HAP-1 (cell line): ENCODE measurements at places on chromosomes 11 and 22.

DNA sequence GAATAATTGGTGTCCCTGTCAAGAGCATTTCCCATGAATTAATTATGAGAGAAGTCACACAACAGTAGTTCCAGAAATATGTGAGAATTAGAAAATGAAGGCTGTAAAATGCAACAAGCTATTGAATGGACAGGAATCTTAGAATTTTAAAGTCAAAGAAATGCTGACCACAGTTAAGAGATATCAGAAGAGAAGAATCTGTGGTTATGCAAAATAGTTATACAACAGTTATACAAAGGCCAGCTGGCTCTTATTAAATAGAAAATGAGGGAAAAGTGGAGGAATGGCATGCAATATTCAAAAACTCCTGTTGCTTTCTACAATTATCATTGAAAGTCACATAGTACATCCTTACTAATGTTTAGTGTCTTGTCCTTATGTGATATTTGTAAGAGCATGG, 27.4 kb downstream of the CASP12 start:
- DNase-seq = no peak

- DNase-seq = no peak
Observed at GRCh38 chr11:63375434-63375833, 5.8 kb downstream of the SLC22A9 start.

DNA sequence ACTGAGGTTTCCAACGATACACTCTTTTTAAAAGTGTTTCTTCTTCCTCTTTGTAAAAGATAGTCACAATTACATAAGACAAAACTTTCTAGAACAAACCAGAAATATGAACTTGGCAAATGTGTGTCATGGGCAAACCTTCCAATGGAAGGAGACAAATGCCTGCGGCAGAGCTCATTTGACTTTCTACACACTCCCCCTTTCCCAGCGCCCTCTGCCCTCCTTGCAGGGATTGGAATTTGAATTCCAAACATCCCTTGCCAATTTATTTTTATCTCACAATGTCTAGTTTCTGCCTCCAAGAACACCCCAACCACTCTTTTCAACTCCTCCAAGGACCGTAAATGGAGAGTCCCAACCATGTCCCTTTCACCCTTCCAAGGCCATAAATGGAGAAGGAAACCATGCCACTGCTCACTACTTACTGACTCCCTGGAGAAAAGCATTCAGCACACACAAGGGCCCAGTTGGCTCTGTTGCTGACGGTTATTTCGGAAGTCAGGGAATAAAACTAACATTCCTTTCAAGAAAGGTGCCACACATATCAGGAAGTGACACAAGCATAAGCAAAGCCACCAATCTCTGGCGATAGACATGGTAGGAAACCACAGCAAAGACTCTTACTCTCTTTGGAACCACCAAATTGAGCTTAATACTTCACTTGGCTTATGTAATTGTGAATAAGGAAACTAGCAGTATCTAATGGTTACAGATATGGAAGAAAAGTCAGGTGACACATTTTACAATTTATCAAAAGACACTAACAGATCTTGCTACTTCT, 15.0 kb upstream of the ESAM start:
- no peak for DNase-seq

DNA sequence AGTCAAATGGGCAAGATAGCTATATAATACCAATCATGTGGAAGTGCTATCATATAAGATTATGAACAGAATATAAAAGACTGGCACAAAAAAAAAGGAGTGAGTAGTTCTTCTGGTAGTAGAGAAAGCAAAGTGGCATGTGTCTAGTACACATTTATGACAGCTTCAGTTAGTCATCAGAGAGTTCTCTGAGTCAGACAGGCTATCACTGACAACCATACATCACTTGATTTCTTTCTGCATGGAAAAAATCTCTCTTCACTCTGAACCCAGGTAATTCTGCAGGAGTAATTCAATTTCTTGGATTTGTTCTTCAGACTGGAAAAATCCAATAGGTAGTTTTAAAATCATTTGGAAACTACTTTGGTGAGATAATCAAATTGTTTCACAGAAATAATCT, 286.8 kb upstream of the ANO3 start:
- DNase-seq = no peak

DNA sequence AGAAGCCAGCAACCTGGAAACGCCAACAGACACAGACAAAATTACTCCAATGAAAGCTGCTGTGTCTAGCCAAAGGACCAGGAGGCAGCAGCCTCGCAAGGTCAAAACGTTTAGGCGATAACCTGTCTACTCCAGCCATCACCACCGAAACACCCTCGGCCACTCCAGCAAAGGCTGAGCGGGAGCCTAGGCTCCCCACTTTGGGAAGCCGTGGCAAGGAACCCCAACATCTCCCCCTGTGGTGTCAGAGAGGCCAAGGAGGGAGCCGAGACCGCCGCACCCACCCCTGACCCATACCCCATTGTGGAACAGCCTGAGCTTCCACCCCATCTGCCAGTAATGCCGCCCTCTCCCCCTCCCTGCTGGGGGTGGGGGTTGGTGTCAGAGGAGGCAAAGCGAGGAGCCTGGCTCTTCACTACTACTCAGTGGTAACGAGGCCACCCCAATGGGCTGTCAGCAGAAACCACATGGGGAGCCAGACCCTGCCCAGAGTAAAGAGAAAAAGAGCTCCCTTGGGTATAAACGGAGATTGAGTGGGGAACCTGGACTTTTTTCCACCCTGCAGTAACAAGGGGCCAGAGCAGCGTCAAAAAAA, 33.9 kb upstream of the SEPTIN5 start:
- DNase-seq = no peak

DNA sequence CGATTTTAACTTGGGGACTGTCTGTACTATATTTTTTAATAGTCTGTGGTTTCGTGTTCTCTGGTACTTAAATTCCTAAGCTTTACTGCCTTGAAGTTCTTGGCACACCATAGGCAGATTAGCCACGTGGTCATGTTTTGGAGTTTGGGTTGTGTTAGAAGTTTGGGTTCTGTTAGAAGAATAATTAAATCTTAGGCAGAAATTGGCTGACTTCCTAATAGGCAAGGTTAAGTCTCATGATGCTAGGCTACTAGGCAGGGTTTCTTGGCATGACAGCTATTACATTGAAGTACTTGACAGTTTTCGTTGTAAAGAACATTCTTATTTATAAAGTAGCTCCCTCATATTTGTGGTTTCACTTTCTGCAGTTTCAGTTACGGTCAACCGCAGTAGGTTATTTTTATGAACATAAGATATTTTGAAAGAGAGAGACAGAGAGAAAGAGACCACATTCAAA, 30.0 kb upstream of the MMP7 start:
- no peak for DNase-seq

GRCh38 chr22:38131399-38131798, 20.9 kb upstream of the BAIAP2L2 start:
- no peak for DNase-seq

DNA sequence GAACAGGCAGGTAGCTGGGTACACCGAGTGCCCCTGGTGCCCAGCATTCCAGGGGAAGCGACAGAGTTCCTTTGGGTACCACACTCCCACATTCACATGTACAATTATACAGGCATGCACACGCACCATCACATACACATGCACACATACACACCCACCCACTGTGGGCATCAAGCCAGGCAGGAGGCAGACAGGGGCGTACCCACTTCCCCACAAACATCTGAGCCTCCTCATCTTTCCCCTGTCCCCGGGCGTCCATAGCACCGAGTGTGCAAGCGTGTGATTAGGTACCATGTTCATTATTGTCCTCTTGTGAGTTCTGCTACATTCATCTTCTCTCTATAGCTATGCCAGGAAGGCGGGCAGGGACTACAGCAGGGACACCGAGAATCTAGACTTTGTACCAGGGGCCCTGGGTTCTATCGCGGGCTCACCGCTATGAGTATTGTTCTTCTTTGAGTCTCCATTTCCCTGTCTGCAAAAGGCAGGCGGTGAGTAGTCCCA, 2.1 kb upstream of the CARD10 start:
- DNase-seq = no peak

- DNase-seq = no peak
Observed at GRCh38 chr11:12198251-12199222, 88.1 kb downstream of the MICAL2 start.

DNA sequence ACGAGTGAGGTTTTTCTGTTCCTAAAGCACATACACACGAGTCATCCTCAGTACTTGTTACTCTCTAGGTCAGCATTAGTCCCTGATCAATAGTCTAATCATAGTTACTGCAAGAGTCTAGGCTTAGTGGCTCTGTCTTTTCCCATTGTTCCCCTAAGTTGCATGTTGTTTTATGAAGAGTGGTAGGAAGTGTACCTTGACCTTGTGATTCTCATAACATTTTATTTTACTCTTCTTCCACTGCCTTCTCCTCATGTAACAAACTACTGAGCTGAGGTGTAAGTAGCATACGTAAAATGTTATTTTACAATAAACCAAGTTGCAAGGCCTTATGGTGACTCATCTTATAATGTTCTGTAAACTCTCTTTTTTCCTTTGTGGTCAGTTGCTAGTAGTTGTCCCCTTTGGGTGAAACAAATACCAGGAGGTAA, 15.0 kb downstream of the METTL15 start:
- no peak for DNase-seq

DNA sequence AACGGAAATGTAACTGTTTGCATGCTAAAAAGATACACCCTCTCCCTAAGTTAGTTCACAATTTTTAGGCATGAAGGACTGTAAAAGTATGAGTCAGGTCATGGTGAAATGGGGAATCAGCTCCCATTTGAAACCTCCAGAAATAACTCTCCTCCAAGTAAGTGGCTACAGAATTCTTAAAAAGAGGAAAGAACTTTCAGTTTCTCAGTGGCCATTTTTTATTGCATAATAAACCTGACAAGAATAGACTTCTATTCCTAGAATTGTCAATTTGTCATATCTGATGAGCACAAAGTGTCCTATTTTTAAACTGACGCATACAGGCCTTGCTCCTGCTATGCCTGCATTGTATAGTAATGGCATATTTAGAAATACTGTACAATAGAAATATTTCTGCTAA, 612.2 kb downstream of the CNTN5 start:
- no peak for DNase-seq

GRCh38 chr11:34865261-34865660, 50.9 kb downstream of the APIP start:
- DNase-seq = no peak

DNA sequence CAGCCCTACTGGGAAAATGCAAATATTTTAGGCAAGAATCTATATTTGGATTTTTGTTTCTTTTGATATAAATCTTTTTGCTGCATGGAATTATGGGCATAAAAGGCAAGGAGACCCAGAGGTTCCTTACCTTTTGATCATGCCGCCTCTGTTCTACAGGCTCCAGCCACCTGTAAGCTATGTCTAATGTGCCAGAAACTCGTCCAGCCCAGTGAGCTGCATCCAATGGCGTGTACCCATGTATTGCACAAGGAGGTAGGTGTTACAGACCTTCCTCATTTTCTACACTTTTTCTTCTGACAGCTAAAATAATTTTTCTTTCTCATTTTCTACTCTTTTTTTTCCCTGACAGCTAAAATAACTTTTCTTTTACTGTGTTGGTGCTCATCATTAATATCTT, 8.2 kb upstream of the BACE1-AS start:
- DNase-seq = no peak

DNA sequence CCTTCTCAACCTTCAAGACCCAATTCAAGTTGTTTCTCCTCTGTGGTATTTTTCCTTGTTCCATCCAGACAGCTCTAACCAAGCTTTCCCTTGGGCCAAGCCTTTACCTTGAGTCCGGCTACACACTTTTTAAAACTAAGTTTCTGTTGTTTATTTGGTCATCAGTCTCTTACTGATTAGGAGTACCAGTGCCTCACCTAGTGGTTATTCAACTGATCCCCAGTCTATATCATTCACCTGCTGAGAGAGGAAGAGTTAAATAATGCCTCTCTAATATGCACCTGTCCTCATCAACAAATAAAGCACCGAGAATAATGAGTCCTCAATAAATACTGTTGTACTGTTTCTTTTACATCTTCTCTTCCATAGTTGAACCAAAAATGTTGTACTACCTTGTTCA, 160.8 kb downstream of the MSANTD4 start:
- no peak for DNase-seq

GRCh38 chr11:130726234-130727037, 189.8 kb downstream of the SNX19 start:
- no peak for DNase-seq

DNA sequence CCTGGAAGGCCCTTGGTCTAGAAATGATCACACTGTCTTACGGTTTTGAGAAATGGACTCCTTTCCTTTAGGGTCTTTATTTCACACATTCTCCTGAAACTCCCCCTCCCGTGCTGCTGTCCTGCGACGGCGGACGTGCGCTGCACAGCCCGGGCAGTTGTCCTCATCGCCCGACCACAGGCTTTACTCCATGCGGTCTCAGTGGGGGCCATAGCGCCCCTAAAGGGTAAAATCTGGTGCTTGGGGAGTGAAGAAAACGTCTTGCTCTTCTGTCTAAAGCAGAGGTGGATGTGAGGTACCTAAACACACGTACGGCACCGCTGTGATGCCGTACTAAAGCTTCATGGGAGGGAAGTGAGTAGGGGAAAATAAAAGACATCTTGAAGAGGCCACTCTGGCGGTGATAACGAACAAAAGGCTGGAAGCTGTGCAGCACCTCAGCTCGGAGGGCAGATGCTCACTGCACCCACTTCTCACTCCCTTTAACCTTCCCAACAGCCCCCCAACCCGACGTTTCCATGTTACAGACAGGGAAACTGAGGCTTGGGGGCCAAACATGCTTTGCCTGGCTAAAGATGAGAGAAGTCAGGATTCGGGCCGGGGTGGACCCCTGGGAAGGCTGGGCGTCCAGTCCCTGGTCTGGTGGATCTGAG, 22.6 kb downstream of the MPPED1 start:
- DNase-seq = no peak

GRCh38 chr11:122697636-122698167, 42.2 kb downstream of the UBASH3B start:
- no peak for DNase-seq

DNA sequence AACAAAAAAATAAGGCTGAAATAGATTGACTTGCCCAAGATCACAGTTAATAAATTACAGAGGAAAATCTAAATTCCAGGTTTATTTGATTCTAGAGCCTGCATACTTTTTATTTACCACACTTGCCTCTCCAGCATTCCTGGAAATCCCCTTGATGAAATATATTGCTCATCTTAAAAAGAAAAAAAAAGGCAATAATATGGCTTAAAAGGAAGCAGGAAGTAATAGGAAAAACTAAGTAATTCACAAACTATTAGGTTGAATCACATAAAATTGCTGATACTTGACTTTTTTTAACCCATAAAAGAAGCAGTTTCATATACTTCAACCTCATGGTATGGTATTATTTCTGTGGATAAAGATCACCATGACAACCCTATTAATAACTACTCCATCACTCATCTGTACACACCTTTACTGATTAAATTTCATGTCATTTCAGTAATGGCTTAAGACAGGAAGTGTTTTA, 52.9 kb downstream of the COPB1 start:
- no peak for DNase-seq

GRCh38 chr11:65420979-65421793, 1.4 kb upstream of the NEAT1 start:
- DNase-seq = peak; percentile 84

- DNase-seq = peak; percentile 70
Observed at GRCh38 chr22:50620593-50621355, 7.2 kb downstream of the ARSA start.

GRCh38 chr11:65719871-65720210, 757 bp downstream of the RNASEH2C start:
- DNase-seq = peak; percentile 15

- no peak for DNase-seq
Observed at GRCh38 chr22:40238425-40239344, 61.0 kb downstream of the TNRC6B start.
